Dermis blood vessel endothelial cell (primary cell): ENCODE measurements at places on chromosomes 12 and 14.

GRCh38 chr12:132336451-132337413 lies 7.3 kb upstream of the GALNT9 start:
- no peak for DNase-seq

GRCh38 chr12:6620137-6620884 lies 13.1 kb upstream of the CHD4 start:
- peak; percentile 89 for DNase-seq

DNA sequence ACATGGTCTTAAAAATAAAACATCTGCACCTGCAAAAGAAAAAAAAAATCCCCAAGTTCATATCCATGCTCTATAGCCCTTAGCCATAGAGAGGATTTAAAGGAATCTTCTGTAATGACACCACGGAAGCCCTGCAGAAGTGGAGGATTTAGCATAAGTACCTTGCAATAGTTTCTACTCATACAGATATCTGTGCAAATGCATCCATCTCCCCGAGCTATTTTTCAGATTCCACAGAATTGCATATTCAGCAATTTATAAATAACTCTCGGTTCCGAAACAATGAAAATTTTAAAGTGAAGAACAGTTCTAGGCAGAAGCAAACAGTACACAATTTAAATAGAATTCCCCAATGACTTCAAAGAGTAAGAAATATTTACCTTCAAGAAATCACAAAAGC lies 424 bp downstream of the IGF1 start:
- no peak for DNase-seq

DNA sequence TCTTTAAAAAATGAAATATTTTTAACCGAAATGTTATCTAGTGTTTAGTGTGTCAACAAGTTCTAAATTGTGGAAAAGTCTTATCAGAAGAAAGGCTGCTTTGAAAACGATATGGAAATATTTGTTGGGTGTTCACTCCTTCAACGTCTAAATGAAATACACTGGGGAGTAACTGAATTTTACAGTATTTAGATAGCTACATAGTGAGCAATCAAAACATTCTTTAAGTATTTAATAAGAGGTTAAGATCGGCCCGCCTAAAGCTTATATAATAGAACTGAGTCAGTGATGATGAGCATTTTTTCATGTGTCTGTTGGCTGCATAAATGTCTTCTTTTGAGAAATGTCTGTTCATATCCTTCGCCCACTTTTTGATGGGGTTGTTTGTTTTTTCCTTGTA lies 228.3 kb downstream of the RAD51B start:
- DNase-seq = no peak

- DNase-seq = no peak
Observed at GRCh38 chr14:37791384-37792036, 196.1 kb downstream of the TTC6 start.

GRCh38 chr12:56362130-56363059 lies at the start of gene APOF:
Gene APOF, minus strand, starts transcription at chr12:56362857. Its CDS starts 112 bp downstream, at chr12:56362745.
- DNase-seq = no peak

DNA sequence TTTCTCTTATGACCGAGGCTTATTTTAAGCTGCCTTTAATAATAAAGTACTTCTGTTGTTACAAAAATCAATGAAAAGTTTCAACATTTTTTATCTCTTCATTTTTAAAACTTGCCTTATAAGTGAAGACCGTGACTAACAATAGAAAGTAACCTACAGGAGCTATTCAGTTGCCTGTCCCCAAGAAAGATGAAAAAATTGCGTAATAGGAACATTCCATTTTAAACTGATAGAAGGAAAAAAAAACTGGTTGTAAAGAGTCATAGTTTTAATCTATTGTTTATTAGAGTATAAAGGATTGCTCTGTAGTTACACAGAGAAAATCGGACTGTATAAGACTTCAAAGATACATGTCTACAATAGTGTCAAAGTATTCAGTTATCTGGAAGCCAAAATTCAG lies 83.3 kb downstream of the DAAM1 start:
- DNase-seq = no peak

DNA sequence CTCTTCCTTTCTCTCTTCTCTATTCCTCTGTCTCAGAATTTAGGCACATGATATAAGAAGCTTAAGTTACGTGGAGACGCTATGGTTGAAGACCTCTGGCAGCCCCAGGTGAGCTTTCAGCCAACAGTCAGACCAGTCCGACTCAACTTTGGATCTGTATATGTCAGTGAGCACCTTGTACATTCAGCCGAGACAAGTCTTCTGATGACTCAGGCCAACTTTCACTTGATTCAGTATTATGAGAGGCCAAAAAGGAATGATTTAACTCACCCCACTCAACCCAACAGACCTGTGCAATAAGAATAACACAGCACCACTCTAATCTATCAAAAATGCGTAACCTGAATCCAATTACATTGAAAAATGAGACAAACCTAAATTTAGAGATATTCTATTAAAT lies 47.5 kb upstream of the FOXG1 start:
- no peak for DNase-seq

- DNase-seq = no peak
Observed at GRCh38 chr14:74570696-74571095, 41.3 kb downstream of the LTBP2 start.

- DNase-seq = no peak
Observed at GRCh38 chr14:91229005-91229382, 15.5 kb downstream of the GPR68 start.

GRCh38 chr12:64660237-64661018 lies 50.1 kb downstream of the RASSF3 start:
- no peak for DNase-seq

DNA sequence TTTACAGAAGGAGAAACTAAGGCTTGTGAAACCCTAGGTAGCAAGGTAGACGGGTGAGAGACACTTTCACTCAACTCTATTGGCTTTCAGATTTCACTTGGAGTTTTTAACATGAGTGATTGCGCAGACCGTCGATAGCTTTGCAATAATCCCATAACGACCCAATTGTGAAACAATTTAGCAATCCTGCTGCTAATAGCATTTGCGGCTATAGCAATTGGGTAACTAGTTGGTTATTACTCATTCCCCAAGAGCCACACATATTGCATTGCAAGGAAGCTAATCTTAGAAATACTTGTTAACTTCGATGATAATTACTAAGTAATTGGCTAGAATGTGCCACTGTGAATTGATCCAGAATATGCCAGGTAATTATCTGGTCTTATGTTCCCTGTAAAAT lies 159.9 kb upstream of the NOS1 start:
- no peak for DNase-seq

- no peak for DNase-seq
Observed at GRCh38 chr14:101361044-101361443, 200.3 kb upstream of the DIO3 start.

DNA sequence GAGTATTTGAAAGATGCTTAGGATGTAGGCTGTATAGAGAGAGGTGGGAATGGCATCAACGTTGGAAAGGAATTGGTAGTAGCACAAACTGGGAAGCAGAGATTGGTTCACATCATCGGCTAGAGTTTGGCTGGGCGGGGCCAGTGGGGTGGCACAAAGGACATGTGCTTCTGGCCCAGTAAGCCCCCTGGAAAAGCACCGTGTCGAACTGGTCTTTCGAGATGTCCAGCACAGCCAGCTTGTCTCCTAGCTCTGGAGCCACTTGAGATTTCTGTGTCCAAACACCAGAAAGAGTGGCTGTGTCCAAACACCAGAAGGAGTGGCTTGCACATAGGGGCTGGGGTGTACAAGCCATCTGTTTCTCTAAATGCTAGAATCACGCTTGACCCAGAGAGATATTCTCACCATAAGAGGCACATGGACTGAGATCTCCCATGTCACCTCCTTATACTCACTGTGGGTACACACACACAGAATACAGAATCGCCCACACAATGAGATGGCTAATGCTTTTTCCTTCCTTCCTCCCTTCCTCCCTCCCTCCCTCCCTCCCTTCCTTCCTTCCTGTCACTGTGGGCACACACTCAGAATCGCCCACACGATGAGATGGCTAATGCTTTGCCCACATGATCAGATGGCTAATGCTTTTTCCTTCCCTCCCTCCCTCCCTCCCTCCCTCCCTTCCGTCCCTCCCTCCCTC lies 41.8 kb upstream of the KCNK13 start:
- DNase-seq = no peak

- peak; percentile 70 for DNase-seq
Observed at GRCh38 chr12:91361864-91362263, 179.2 kb upstream of the DCN start.

DNA sequence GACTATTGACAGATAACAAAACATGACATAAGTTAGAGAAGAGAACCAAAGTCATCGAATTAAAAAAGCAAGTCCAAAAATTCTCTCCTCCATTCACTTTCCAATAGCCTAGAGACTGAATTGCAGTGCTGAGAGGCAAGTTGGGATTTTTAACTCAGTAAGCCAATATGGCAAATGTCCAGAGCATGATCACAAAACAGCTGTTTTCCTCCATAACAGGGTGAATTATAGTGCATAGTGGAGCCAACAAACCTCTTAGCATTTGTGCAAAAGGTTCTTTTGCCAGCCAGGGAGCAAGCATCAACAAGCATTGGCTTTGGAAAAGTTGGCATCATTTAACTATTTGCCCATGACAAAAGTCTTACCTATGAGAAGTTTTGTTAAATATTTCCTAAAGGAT lies 458.8 kb upstream of the NOVA1 start:
- DNase-seq = no peak

DNA sequence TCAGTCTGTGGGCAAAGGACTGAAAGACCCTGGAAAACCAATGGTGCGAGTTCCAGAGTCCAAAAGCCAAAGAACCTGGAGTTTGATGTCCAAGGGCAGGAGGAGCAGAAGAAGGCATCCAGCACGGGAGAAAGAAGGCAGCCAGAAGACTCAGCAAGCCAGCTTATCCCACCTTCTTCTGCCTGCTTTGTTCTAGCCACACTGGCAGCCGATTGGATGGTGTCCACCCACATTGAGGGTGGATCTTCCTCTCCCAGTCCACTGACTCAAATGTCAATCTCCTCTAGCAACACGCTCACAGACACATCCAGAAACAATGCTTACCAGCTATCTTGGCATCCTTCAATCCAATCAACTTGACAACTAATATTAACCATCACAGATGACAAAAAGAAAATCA lies 57.2 kb upstream of the CAPRIN2 start:
- peak; percentile 28 for DNase-seq

DNA sequence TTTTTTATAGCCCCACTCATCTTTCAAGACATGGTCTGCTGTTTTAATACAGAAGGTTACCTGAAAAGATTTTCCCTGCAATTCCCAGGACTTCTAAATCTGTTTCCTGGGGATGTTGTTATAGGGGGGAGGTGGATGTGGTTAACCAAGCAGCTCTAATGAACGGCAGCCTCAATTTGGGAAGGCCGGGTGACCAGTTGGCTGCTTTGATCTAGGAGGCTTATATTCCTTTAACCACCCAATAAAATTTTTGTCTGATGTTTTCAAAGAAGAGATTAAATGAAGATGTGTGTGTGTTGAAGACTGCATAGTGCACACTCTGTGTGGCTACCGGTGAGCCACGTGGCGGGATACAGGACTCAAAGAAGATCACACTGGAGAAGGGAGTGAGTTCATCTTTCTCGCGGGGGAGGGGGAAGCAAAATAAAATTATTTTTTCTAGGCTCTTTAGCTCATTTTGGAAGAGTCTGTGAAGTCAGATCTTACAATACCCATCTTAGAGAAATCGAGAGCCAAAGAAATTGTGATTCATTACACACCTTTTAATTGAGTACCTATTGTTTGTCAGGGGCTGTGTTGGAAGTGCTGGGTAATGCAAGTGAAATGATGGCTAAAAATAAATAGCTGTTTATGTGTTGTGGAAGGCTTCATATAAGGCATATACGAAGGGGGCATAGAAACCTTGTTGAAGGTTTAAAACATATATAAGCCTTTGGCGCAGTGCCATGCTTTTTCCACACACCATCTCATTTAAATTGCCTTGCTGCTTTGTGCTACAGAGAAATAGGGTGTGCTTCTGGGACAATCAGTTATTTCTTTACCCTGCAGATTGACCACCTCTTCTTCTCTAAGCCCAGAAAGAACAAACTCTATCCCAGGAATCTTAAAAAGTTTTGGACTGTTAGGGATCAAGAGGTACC lies 18.5 kb downstream of the ELK3 start:
- DNase-seq = peak; percentile 50

DNA sequence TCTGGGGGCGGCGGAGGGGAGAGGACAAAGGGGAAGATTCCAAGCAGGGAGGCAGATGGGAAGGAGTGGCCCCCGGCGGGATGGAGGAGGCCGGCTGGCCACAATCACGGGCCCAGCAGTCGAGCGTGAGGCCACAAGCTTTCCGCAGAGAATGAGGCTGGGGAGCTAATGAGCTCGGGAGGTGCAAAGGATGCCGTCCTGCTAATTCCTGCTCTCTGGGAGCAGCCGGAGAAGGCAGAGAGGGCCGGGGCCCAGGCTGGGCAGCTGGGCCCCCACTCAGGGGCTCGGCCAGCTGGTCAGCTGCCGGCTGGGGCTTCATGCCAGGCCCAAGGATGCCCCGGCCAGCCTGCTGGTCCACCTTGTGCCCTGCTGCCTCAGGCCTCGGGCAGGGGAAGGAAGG lies 98.1 kb upstream of the LHX5 start:
- no peak for DNase-seq

DNA sequence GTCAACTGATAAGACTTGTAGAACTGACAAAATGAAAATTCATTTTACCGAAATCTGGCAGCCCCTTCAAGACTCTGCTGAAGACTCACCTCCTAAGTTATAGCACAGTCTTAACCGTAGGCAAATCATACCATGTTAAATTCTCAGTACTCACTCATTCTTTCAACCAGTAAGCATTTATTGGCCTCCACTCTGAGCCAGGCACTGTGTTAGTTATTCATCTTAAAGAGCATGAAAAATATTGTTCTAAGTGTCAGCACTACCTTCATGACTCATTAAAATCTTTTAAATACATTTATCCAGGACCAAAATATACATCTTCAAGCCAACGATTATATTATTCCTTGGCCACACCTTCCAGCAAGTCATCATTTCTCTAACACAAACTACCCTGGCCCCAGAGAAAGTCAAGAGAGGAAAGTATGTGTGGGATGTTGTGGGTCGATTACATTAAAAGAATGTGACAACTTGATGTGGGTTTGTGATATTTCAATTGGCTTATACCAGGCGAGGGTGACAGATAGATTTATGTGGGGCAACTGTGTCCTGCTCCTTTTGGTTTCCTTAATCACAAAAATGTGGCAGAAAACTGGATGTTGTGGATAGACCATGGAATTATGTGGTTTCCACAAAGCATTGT lies 55.0 kb downstream of the TMEM30B start:
- DNase-seq = no peak

GRCh38 chr14:103688441-103688840 lies 26.8 kb downstream of the XRCC3 start:
- DNase-seq = no peak

- no peak for DNase-seq
Observed at GRCh38 chr12:2255311-2255710, 202.5 kb downstream of the CACNA1C start.

DNA sequence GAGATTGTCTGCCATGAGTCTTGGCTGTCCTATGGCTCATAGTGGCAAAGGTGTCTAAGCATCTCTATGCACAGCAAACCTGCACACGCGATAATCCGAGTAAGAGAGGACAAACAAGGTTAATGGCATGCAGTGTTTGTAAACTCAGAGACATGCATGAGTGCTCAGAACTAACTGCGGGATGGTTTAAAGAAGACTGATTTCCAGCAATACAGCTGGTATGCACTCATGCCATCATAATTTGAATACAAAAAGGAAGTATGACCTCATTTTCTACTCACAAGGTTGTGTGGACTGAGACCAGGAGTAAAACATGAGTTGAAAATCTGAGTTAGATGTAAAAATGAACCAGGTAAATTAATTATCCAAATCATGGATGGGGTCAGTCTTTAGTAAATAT lies 16.6 kb upstream of the TCP11L2 start:
- DNase-seq = no peak

- no peak for DNase-seq
Observed at GRCh38 chr14:92457016-92457565, 56.5 kb upstream of the RIN3 start.
